ENCODE measurements at places on chromosomes 12 and 14. TPM values are rescaled to one million over a fixed set of nuclear protein-coding genes. Genes with fewer than 3 reads are reported as not detected.

Gene SERPINA9
- not detected for total RNA-seq

Gene FAM222A
- 4.3 TPM for total RNA-seq

Gene KRT72
- 0.09 TPM for total RNA-seq

GRCh38 chr12:83018088-83018487, 331.4 kb downstream of the TMTC2 start:
- no peak for DNase-seq
- H3K4me3 ChIP-seq = no peak overlapping the region
- no peaks in the 10 kb centered on the region for H3K36me3 ChIP-seq

DNA sequence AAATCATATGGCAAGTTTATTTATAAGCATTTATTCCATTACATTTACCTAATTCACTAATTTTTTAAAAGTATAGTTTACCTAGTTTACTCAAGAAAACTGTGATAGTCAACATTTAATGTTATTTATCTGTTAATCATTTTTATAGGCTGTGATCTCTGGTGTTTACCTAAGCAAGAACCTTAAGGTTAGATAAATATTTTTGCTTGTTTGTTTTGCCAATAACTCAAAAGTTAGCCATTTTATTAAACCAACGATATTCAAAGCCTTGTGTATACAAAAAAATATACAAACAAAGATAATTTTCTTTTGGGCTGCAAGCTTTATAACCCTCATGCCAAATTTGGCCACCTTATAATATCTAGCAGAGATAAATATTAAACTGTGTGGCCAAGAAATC, 157.3 kb downstream of the SLCO1B3 start:
- peaks cover 24% of the 10 kb centered on the region for H3K4me1 ChIP-seq
- H3K36me3 ChIP-seq = no peaks in the 10 kb centered on the region
- no peaks in the 10 kb centered on the region for H3K27me3 ChIP-seq
- no peak overlapping the region for H3K4me3 ChIP-seq
- no peak overlapping the region for H3K27ac ChIP-seq

Gene SLC17A8
- total RNA-seq = 0.16 TPM
